HL-60 (cell line): ENCODE measurements at places on chromosomes 11 and 22.

DNA sequence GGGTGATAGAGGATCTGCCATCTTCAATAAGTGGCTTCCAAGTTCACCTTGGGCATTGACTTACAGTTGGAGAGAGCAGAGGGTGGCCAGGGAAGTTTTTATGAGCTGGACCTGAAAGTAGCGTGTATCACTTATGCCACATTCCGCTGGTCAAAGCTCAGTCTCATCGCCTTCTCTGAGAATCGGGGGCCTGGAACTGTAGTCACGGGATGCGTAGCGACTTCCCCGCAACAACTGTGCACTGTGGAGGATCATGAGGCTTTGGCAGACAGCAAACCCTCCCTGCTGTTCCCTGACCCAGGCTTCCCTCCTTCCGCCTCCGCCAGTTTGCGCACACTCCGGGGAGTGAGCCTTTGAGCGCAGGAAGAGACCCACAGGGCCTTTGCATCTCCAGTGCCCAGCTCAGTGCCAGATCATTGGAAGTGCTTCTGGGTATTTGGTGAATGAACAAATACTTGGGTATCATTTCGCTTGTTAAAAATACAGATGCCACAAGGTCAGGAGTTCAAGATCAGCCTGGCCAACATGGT is 95.5 kb downstream of the CEP164 start:
- no peak for DNase-seq

GRCh38 chr11:57787920-57788702 is 26.5 kb downstream of the CTNND1 start:
- peak; percentile 92 for DNase-seq

DNA sequence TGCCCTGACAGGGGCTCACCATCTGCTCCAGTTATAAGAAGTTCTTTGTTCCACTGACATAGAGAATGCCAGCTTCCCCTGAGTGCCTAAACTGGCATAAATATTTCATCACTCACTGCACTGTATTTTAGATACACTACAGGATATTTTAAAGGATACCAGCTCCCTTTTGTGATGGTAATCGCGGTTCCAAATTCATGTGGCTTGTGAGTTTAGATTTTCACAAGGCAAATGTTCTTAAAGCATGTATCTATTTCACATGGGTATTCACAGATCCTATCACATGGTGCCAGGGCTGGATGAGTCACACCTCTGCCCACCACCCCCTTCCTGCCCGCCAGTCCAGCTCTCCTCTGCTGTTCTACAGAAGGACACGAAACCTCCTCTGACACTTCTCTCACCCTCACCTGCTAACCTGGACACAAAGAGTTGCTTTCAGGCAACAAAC is 105.5 kb downstream of the KCNC1 start:
- DNase-seq, result no peak

GRCh38 chr11:69122630-69123431 is 32.9 kb upstream of the SMIM38 start:
- DNase-seq, result no peak

DNA sequence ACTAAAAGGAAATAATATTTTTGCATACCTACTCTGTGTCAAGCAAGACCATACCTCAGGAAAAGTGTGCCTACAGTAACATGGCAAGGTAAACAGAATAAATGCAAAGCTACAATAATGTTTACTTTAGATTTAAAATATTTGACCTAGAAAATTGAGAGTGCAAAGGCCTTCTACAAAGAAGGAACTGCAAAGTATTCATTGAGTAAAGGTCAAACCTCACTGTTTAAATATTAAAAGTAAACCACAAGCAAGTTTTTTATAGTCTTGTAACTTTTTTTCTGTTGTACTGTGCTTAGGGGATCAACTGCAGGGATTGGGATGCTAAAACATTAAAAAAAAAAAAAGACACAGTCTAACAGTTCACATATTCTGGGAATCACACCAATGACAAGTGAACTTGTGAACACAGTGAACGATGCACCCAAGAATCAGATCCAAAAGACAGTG is 48.8 kb downstream of the CWF19L2 start:
- no peak for DNase-seq

DNA sequence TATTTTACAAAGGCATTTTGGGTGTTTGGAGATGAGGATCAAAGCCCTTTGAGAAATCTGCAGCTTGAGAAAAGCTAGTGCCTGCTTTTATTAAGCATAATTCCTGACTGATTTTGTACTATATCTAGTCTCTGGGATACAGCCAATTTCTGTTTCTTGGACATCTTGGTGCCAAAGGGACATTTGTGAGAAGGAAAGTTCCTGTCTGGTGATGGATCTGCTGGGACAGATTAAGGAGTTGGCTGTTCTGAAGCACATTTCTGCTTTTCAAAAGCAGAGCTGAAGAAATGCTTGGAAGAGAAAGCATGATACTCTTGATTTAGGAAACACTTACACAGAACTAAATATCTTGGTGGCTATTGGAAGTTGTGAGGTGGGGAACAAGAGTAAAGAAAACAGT is 254.6 kb upstream of the CCDC90B start:
- no peak for DNase-seq

DNA sequence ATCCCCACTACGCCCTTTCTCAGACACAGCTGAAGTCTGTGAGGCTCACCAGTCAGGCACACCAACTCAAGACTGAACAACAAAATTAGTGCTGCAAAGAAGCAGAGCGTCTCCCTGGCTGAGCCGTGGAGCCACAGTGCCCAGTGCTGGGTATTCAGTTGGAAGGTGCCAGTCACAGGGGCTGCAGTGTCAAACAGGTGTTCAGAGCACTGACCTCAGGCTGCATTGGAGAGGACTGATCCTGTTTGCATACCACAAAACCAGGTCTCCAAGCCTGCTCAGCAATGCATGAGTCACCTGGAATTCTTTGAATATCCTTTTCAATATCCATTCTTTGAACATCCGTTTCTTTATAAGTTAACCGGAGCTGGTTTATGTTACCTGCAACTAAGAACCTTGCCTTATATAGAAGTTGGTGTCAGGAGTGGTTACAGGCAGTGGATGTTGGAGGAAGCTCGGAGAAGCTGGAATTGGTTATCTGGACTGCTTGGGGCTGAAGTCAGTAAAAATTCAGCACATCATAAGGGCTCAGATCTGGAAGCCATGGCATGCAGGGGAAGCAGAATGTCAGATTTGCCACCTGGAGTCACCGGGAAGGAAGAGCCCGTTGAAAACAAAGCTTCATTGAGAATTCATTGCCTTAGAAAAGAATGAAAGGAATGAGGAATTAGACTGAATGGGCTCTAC is 30.3 kb downstream of the PDGFB start:
- DNase-seq, result no peak

GRCh38 chr11:133898031-133898769 is 52.9 kb upstream of the SPATA19 start:
- DNase-seq, result no peak
